ENCODE measurements at places on chromosomes 3 and 15. TPM values are rescaled to one million over a fixed set of nuclear protein-coding genes. Genes with fewer than 3 reads are reported as not detected.

DNA sequence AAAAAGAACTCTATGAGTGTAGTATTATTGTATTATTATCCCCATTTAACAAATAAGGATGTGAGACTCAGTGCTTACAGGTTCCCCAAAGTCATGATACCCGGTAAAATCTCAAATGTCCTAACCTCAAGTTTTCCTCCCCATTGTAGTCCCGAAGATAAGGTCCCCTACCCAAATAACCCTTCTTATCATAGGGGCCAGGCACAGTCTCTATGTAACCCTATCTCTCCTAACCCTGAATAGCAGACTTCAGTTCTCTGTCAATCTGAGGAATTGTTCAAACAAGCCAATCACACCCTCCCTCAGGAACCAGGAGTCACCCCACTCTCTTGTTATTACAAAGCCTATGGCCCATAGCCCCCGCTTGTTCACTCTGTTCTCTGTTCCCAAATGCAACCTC lies 10.5 kb upstream of the SUSD5 start:
- DNase-seq, result no peak

DNA sequence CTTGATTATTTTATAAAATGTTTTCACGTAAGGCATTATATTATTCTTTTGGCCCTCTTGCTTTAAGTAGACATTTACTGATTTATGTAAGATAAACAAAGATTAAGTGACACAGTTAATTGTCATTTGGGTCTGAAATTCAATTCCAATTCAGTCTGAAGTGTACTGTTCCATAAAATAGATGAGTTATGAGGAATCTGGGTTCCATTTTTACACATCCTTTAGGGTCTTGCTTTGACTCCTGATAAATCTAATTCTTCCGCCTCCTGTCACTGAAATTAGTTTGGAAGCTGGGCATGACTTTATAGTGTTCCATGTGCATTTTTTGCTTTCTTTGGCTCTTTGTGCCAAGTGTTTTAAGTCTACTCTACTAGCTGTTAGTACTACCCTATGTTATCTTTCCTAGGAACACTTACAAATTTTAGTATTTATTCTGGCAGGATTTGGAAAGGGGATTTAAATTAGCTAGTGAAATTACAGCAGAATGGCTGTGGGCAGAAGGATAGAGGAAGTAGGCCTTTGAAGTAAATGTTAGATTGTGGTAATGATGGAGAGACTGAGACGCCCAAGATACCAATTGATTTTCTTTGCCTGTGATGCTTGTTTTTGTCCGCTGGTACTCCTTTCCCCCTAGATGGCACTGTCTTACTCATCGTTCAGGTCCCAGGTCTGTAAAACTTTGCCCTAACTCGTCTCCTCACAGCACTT lies 14.3 kb downstream of the ARL8B start:
- DNase-seq, result peak; percentile 78

DNA sequence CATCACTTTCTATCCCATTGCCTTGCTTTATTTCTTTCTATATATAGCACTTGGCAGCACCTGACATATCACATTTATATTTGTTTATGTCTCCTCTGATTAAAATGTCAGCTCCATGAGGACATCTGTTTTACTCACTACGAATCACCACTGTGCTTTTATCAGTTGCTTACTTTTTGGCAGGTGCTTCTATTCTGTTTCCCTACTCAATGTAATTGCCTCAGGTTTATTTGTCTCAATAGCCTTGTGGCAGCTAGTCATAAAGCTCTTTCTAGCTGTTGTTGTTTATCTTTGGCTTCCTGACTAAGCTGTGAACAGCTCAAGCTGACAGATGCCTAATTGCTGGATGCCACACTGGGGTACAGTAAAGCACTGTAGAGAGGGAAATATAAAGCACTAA lies 85.5 kb downstream of the VPS13C start:
- no peak for DNase-seq

- no peak for DNase-seq
These were observed 44.9 kb upstream of the B3GALNT1 start for GRCh38 chr3:161150001-161150525.

DNA sequence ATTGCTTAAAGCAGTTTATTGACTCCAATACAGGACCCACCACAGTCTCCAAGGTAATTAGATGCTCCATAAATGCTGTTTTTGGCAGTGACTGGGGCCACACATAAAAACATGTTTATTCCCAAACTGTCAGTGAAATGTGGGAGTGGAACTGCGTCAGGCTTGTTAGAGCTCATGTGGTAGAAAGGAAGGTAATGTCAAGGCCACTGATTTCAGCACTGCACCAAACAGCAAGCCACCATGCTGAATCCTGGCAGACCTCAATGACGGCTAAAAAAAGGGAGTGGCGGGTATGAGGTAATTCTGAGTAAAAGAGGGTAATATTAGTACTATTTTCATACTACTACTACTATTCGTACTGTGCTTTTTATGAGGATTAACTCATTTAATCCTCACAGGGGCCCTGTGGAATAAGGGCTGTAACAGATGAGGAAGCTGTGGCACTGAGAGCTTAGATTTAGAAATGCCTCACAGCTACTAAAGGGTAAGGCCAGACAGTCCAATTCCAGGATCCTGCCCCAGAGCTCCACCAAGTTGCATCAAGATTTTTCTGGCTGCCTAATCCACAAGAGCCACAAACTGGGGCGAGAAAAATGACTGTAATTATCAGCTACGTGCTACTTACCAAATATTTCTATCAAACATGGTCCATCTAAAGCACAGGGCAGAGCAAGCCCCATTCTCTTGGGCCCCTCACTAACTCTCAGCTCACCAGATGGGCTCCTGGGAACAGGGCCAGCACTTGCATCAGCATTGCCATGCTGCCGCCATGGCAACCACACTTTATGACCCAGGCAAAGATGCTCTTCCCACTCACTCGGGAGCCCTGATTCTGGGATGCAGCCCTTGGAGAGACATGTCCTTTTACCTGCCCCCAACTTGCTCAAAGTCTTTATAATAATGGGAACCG lies 83.6 kb upstream of the SPATA12 start:
- DNase-seq, result no peak

Gene ARGFX
- not detected for total RNA-seq

DNA sequence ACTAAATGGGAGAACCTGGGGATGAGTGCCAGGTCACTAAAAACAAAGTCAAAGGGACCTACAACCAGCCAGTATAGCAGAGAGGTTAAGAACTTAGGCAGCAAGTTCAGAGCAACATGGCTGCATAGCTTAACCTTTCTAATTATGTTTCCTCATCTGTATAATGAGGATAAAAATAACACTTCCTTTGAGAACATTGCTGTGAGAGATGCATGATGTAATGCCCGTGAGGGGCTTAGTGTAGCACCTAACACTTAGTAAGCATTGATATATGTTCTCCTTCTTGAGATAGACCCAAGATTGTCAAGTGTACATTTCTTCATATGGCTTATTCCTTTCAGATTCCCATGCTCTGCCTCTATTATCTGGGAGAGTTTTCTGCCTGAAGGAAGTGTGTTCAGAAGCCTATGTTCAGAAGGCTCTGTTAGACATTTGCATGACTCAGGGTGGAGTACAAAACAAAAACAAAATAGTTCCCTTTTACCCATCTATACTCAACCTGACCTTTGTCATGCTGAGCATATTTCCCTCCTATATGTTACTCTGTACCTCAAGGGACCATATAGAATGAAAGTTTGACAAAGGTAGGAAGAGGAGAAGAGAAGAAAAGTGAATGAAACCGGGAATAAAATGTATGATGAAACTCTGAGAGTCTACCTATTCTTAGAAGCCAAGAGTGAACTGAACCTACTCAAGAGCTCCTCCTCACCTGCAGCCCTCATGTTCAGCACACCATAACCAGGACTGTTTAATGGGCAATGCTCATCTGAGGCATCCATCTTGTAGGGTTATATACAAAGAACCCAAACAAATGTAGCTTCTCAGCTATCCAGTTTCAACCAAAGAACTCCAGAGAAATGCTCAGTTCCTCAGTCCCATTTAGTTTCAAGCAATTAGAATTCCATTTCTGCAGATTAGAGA lies 70.7 kb upstream of the KCNMB2 start:
- DNase-seq, result no peak

- peak; percentile 85 for DNase-seq
These were observed 997 bp downstream of the FYCO1 start for GRCh38 chr3:45994419-45995235.

DNA sequence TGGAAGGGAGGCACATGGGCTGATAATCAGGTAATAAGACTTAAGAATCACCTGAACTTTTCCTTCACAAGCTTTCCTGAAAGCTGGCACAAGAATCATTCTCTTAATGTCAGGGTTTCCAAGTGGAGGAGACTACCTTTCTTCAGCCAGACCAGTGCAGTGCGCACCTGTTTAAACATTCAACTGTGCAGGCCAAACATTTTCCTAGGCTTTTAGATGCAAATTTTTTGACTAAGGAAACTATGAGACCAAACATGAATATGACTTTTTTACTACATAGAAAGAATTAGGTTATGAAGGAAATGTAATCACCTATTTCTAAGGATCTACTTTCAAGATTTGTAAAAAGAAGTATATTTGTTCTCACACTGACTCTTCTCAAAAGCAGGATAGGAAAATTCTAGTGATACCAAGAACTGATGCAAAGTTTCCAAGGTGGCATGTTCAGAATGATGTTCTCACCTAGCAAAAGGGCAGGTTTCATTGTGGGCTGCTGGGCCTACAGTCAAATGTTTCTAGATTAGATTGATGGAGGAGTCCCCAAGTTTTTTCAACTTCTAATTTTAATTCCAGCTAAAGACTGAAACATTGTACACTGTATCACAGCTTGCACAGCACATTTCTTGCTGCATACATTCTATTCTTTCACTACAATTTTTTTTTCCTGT lies 339.1 kb downstream of the TIGIT start:
- DNase-seq, result no peak

DNA sequence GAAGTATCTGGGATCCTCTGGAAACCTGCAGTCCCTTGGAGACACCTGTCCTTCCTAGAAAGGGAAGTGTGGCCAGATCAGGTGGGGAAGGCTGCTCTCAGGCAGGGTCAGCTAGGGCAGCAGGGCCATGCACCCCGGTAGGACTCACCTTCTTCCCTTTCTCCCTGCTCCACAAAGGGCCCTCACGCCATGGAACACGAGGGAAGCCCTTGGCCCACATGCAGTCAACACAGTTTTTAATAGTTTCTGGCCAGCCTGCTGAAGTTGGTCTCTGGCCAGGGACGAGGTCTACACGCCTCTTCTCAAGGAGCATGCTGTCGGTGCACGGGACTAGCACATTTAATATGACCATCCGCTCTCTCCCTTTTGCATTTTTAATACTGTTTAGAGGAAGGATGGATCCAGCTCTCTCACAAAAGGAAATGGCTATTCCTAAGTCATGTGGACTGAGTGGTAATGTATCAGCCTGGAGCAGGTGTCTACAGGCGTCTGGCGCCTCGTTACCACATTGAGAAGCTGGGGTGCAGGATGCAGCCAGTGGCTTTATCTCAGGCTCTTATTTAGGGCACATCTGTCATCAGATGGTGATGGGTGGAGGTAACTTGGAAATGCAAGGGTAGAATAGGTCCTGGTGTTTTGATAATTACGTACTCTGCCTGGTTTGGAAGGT lies 153.9 kb downstream of the KLF13 start:
- DNase-seq, result no peak

GRCh38 chr3:70360979-70361760 lies 48.7 kb upstream of the MDFIC2 start:
- no peak for DNase-seq

DNA sequence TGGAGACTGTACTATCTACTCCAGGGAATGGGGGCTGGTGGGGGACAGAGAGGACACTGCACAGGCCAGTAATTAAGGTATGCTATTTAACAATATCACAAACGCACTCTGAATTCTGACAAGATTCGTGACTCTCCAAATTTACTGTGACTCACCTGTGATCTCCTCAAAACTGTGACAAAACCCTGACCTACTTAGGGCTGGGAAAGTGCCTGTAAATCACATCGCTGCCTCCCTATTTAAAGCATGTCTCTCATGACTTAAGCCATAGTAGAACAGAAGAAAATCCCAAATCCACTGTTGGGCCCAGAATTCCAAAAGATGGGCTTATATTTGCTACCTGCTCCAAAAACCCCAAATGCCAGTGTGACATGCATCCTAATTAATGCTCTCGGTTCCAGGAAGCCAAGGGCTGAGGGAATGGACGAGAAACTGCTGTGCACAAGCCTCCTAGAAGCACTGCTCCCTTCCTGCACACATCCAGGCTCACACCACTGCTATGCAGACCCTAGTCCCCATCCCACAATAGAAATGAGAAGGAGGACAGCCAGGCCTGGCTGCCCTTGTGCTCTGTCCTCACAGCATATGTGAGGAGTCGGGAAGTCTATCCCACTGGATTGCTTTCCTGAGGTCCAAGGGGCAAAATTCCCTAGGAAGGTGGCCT lies 187.7 kb upstream of the CHRNA7 start:
- DNase-seq, result no peak

DNA sequence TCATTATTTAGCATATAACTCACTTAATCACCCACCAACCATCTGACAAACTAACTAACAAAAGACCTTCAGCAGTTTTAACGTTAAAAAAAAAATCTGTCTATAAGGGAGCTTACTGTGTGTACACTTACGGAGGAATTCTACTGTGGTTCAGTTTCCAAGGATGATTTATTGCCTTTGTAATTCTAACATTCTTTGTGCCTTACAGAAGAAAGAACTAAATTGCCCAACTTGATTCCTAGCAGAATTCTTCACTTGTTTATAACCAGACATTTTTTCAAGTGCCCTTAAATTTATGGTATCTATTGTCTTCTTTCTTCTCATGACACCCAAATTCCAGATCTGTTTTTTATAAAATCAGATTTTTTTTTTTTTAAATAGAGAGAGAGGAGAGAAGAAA lies 119.7 kb upstream of the IGSF10 start:
- DNase-seq, result no peak

Gene FAM219B
- 63.5 TPM for total RNA-seq

GRCh38 chr3:127137113-127137512 lies 55.8 kb upstream of the PRR23E start:
- no peak for DNase-seq

GRCh38 chr15:70127770-70128413 lies 30.2 kb upstream of the TLE3 start:
- no peak for DNase-seq

- peak; percentile 22 for DNase-seq
These were observed 14.5 kb upstream of the ONECUT1 start for GRCh38 chr15:52804526-52805081.

Gene GPR15
- total RNA-seq, result 1.5 TPM

Gene SPSB4
- not detected for total RNA-seq

GRCh38 chr3:17845026-17845812 lies 102.8 kb upstream of the TBC1D5 start:
- no peak for DNase-seq

DNA sequence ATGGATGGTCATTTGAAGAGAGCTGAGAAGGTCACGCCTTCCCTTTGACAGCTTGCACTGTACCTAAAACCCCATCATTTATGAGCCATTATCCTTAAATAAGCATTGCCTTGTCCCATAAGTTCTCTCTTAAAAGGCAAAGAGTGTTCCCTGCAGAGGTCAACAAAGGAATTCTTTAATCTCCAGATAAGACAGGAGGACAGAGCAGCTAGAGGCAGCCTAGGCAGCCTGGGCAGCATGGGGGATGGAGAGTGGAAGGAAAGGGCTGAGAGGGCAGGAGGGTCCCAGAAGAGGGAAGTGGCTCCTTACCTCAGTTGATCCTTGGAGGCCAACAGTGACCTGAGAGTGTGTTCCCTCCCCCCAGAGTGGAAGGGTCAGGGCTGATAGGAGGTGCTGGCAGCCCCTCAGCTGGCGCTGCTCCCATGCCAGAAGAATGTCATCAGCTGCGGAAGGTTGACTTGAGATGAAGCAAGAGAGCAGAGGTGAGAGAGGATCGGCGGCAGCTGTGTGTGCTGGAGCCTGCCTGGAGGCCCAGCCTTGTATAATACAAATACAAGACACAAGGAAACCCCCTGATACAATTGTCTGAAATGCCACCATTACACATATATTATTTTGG lies 12.8 kb downstream of the KBTBD13 start:
- DNase-seq, result no peak

GRCh38 chr3:10473581-10474274 lies 31.7 kb downstream of the ATP2B2 start:
- DNase-seq, result no peak
